ENCODE measurements at places on chromosomes 4 and X.

- DNase-seq: no peak
Observed at GRCh38 chrX:30762755-30763154, 109.5 kb downstream of the GK start.

GRCh38 chr4:2478229-2478628 is 9.3 kb downstream of the RNF4 start:
- DNase-seq: no peak

GRCh38 chr4:61397174-61397573 is 197.0 kb downstream of the ADGRL3 start:
- DNase-seq: no peak

- no peak for DNase-seq
Observed at GRCh38 chrX:20585782-20586181, 319.1 kb upstream of the RPS6KA3 start.

DNA sequence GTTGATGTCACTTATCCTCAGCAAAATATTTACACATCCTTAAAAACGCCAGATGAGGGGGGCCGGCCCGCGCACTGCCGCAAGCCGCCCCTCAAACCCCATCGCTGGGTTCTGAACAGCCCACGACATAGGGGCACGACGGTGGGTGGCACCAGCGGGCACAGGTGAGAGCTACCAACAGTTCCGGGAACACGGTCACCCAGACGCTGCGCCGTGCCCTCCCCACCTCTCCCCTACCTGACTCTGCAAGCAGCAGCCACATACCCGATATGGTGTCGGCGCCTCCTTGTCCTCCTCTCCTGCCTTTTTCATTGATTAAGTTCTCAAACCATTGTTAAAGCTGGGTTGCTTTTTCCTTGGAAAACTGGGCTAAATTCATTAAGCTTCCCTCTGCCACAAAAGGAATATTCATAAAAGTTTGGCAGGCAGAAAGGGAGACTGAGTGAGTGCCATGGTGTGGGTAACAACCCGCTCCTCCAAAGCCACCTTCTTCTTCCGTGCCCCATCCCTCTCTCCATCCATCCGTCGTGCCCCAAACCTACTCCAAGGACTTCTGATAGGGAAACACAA is 1.4 kb downstream of the RAI2 start:
- DNase-seq: no peak

GRCh38 chrX:38672646-38673045 is 111.3 kb downstream of the TSPAN7 start:
- DNase-seq: no peak

DNA sequence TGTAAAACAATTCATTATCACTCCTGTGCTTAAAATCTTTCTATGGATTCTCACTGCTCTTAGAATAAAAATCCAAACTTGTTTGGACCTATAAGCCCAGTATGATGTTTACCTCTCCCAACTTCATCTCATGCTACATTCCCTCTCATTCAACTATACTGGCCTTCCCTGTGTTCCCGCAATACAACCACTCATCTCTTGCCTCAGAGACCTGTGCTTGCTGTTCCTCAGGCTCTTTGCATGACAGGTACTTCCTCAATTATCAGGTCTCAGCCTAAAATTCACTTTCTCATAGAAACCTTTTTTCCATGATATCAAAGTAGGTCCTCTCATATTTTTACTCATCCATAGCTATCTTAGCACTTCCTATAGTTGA is 71.7 kb downstream of the ENOX2 start:
- DNase-seq: no peak

GRCh38 chr4:154276496-154276895 is 215.1 kb downstream of the DCHS2 start:
- DNase-seq: no peak

GRCh38 chr4:10924274-10924673 is 239.7 kb upstream of the CLNK start:
- DNase-seq: no peak

- DNase-seq: no peak
Observed at GRCh38 chrX:17629519-17629918, 107.8 kb upstream of the SCML1 start.

- no peak for DNase-seq
Observed at GRCh38 chr4:15996773-15997172, 33.8 kb upstream of the FGFBP2 start.

GRCh38 chrX:45517090-45517973 is 316.7 kb upstream of the DIPK2B start:
- DNase-seq: no peak

GRCh38 chr4:65370709-65371108 is 299.6 kb downstream of the EPHA5 start:
- DNase-seq: no peak

GRCh38 chr4:89111833-89112563 is 665 bp downstream of the TIGD2 start:
- DNase-seq: no peak

DNA sequence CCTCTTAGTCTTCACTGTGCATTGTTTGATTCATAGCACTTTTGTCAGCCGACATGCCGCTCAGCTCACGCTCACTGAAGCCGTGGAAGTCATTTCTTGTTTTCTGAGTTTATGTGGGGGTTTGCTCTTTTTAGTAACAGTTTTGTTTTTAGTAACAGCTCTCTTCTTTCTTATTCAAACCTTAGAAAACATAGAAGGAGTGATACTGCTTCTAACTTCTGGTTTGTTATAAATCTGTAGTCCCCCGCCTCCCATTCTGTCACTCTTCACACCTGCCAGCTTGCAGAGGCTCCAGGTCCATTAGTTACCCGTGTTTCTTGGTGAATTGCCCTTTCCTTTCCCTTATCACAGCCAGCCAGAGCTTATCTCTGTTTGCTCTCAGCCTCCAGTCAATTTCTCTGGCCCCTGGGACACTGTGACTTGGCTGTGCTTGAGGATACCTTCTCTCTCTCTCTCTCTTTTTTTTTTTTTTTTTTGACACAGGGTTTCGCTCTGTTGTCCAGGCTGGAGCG is 50.5 kb downstream of the GRK4 start:
- no peak for DNase-seq

GRCh38 chrX:134013092-134013497 is 27.7 kb upstream of the GPC3 start:
- DNase-seq: no peak

DNA sequence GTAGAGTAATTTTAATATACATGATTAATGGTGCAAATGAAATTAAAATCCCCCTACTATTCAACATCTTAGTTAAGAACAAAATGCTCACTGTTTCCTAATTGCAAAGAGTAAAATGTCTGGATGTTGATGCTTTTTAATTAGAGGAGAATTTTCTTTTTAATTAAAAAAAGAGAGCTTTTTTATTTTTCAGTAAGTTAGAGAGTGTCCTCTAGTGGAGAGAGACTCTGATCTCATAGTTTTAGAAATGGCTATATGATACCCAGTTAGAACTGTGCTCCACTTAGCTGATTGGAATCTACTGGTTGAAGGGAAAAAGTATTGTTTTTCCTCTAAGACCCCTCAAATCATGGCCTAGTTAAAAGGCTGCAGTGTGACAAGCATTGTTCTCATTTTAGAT is 312.0 kb upstream of the MAGEB2 start:
- no peak for DNase-seq

DNA sequence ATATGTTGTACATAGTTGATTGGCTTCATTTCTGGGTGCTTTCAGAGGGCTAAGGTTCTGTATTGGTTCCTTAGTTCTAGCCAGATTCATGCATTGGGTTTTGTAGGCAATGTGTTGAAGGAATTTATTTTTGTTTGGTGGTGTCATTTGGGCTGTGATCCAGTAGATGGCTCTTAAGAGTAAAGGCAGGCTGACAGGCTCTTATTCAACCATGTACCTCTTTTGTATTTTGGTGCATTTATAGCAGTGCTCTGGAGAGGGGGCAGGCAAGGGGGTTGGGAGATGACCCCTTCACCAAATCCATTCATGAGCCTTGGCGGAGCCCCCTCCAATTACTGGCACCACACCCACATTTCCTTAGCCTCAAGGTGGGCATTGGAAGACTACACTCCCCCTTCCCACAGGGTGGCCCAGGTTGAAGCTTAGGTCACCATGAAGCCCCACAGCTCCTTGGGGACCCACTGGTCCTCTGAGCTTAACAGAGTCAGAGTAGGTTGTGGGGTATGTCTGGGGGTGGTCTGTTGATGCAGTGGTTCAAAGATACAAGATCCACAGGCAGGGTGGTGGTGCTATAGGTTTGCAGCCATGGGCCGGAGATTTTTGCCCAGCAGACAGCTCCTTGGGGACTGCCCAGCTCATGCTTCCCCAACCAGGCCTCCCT is 143.0 kb upstream of the GNPDA2 start:
- DNase-seq: no peak

DNA sequence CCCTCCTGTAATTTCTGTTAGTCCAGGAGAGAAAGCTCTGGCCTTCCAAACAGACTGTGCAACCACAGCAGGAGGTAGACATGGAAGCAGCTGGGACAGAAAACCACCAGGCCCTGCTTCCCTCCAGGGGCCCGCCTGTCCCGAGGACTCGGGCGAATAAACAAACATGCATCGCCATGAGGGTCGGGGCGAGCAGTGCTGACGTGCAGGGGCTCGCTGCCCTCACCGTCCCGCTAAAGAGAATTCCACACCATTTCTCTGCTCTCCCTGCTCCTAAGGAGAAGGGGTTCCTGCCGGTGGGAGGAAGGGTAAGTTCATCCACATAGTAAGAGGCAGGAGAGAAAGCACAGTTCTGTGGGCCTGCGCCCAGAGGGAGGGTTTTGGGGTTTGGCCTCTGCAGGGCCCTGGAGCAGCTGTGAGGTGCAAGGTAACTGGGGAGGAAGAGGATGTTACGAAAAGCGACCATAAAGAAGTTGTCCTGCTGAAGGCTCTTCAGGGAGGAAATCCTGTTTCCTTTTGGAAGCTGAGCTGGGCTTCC is 54.9 kb downstream of the WFS1 start:
- DNase-seq: no peak

DNA sequence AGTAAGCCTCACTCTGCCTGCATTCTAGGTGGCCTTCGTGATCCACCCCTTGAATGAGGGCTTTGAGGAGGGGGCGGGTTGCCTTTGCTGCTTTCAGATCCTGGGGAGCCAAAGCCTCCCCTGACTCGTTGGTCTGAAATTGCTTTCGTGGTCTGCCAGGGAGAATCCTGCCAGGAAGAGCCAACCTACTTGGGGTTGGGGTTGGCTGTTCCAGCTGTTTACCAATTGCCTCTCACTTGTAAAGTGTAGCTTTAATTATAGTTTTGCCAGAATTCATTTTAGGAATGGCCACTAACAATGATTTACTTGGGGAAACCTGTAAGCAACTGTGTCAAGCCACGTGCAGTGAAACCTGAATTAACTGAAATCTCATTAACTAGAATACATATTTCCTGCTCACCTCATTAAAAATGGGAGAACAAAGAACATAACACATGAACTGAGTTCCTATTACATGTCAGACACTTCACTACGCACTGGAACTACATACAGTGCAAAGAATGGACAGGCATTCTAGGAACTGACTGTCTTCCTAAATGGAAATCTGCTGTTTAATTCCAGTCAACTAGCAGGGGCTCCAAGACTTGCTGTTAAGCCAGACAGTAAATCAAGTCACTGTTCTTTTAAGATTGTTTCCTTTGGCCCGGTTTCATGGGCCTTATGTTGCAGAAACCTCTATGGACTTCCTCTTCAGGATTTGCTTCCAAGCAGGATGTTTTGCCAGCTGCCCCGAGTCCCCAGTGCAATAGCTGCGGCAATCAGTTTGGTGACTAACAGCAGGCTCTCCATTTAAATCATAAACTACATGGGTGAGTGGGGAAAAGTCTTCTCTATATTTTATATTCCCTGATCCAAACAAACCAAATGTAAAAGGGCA is 16.4 kb upstream of the NKRF start:
- no peak for DNase-seq

DNA sequence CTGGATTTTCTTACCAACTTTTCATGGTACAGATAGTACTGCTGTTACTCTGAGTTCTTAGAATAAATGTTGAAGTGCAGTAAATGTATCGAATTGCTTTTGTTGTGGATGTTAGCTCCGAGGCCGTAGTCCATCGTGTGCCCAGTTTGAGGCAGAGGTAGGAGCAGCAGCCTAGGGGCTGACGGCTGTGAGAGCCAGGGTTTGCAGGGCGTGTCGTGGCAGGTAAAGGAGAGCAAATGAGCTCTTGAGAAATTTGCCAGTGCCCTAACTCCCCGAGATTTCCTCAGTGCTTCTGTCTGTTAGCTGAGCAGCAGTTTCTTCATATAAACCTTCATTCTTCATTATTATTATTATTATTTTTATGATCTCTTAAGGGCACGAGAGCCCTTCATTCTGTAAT is 21.6 kb downstream of the PRIMPOL start:
- DNase-seq: no peak

DNA sequence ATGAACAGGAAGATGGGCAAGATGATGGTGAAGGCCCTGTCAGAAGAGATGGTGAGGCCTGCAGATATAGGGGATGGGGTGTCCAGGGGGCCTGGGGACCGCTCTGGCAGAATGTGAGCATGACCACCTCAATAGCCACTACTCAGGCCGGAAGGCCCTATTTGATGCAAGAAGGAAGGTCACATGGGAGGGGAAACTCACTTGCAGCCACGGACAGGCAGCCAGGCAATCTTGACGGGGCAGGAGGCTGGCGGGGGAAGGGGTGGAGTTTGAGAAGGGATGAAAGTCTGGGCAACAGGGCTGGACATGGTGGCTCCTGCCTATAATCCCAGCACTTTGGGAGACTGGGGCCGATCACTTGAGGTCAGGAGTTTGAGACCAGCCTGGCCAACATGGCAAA is 8.8 kb downstream of the SASH3 start:
- DNase-seq: no peak

DNA sequence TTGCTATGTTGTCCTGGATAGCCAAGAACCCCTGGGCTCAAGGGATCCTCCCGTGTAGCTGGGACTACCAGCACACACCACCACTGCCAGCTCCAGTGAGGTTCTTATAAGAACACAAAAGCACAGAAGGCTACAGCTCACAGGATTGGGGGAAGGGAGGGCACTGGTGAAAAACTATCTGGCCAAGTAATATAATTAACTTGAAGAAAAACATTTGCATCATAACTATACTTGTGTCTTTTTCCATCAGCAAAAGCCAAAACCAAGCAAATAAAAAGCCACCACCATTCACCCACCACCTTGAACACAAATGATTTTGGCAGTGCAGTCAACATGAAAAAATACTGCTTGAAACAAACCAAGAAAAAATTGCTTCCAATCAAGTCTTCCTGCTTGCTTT is 188.2 kb downstream of the MAML3 start:
- no peak for DNase-seq

DNA sequence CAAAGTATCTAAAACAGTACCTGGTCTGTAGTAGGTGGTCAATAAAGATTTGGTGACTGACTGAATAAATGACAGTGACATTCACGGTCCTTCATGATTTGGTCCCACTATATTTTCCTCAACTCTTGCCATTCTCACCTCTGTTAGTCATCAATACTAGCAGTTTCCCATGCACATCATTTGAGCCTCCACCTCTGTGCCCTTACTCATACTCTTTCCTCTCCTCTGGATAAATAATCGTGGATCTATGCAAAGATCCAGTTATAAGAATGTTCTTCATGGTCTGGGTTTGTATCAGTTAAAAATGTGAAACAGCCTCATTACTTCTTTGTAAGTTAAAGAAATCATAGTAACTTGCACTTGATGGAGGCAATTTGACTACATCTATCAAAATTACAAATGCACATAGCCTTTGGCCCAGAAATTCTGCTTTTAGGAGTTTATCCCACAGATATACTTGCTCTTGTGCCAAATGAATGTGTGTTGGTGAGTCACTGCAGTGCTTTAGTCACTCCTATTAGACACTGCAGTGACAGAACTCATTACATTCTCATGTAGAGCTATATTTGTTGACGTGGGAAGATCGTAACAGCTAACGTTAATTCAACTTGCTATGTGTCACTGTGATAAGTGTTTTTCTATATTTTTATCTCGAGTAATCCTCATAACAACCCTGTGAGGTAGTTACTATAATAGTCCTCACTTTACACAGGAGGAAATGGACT is 121.9 kb upstream of the SMIM10 start:
- DNase-seq: no peak

- DNase-seq: no peak
Observed at GRCh38 chrX:107451731-107452130, 2.3 kb downstream of the FRMPD3 start.
